AG08395 (cell line): ENCODE measurements at places on chromosomes 7 and 10.

DNA sequence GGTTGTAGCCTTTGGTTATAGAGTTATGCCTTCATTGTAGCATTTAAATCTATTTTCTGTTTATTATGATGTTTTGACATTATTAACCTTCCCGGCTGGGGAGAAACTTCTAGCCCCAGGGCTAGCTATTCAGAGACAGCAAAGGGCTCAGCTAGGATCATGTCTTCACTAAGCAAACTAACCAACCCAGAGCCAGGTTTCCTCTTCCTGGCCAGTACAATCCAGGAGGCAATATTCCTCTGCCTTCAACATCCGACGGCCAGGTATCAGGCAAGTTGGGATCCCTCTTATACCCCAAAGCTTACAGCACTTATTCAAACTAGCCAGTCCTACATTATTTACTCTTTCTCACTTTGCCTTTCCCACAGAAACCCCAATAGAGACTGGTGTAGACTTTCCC lies 1060.7 kb upstream of the GHITM start:
- DNase-seq: no peak

DNA sequence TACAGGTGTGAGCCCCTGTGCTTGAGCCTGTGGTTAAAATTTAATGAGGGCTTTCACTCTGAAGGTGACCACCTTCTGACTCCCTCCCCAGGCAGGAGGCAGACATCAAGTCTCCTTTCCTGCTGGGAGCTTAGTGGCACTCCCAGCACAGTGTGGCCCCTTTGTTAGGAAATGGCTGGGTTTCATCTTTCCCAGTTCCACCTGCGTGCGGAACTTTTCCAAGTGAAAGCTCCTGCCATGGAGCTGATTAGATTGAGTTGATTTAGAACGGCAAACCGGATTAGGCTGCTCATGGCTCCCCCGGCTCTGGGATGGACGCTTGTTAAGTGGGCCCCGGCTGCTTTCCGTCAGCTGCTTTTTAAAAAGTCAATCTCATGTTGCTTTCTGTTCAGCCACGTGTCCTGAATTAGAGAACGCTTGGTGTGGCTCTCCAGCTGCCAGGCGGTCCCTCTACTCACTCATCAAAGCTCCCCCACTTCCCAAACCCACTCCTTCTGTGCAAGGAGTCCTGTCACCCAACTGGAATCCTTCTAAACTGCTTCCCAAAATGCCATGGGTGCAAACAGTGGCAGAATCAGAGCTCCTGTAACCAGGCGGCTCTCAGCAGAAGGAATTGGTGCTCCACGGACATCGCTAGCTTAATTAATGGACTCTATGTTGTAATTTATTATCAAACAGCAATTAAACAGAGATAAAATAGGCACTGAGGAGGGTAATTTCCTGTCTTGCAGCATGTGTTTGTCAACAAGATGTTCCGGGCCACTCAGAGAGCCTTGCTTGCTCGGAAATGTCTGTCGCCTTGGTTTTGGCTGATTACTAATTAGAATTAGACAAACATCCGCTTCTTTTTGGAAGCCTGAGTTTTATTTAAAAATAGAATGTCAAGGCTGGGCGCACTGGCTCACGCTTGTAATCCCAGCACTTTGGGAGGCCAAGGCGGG lies 551.2 kb downstream of the GALNT17 start:
- DNase-seq: peak; percentile 20

GRCh38 chr10:78889536-78890063 lies 179.2 kb upstream of the ZMIZ1 start:
- DNase-seq: no peak

DNA sequence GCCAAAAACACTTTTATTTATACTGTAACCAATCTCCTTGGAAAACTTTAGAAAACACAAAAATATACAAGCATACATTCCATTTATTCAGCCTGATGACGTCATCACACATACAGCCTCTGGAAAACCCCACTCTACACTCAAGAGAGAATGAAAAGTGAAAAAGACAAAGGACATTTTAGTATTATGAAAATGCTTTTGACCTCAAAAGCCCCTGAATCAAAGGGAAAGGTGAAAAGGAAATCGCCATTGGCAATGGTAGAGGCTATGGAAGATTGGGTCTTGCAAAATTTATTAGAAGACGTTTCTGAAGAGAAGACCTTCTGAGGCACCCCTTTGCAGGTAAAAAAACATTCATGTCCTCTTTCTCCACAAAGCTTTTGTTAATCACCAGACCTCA lies 82.9 kb upstream of the STRIP2 start:
- DNase-seq: no peak

DNA sequence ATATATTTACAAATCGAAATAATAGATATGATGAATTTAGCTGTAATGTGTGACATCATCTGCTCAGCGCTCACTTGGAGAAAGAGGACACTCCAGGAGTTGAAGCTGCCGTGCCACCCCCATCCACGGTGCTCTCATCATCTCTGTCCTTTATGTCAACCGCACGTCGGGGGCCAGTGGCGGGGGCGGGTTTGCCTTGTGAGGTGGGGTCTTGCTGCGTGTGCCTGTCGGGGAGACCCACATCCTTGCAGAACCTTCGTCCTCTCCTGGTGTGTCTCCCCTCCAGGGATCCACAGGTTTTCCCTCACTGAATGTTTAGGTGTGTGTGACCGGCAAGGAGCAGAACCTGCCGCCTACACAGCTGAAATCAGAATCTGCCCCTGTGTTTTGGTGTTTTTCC lies 71.6 kb downstream of the INPP5A start:
- no peak for DNase-seq

GRCh38 chr10:69061305-69062161 lies 26.4 kb upstream of the SRGN start:
- peak; percentile 88 for DNase-seq

DNA sequence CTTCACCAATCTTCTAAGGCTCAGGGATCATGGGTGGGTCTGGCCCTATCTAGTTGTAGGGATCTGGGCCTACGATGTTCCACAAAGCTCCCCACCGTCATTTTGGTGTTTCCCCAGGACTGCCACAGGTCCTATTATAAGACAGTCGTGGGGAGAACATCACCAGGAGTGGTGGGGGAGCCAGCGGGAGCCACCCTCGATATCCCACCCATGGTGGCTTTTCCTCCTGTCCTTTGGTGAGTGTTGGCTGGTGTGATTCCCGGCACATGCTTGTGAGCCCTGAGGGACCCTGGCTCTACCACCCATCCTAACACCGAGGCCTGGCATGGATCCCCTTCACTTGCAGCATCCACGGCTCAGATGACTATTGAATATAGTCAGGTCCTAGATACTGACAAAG lies 247.4 kb downstream of the ACTR3B start:
- DNase-seq: no peak

DNA sequence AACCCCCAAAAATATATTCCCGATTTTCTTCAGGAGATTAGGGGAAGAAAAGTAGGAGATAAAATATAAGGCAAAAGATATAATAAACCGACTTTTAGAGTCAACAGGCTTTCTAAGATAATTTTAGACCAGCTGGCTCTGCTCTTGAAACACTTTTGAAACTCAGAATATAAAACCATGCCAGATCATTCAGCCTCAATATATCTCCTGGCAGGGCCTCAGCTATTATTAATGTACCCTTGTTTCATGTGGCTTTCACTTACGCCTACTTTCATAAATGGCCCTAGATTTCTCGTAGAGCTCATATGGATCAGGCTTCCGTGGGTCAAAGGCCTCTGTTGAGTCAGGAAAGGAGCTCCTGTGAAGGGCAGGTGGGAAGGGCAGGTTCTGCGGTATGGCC lies 396.0 kb downstream of the PHTF2 start:
- DNase-seq: no peak

DNA sequence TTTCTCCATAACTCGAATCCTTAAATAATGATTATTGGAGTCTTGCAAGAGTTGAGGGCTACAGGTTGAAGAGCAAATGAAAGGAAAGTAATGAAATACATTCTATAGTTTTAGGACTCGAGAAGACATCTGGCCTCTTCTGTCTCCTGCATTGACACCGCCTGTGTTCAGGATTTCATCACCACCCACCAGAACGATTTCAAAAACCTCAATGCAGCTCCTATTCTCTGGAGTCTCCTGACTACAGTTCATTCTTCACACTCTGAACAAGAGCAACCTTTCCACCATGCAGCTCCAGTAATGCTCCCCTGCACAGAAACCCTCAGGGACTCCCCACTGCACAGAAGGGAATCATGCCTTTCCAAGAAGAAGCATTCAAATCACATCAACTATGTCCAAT lies 5.5 kb downstream of the IL15RA start:
- no peak for DNase-seq

- DNase-seq: peak; percentile 61
Measured at GRCh38 chr7:90474284-90475210, 5.1 kb downstream of the PTTG1IP2 start.

- peak; percentile 41 for DNase-seq
Measured at GRCh38 chr7:2632733-2633537, 1.1 kb downstream of the TTYH3 start.

GRCh38 chr7:40490603-40490924 lies 355.8 kb downstream of the SUGCT start:
- DNase-seq: no peak

DNA sequence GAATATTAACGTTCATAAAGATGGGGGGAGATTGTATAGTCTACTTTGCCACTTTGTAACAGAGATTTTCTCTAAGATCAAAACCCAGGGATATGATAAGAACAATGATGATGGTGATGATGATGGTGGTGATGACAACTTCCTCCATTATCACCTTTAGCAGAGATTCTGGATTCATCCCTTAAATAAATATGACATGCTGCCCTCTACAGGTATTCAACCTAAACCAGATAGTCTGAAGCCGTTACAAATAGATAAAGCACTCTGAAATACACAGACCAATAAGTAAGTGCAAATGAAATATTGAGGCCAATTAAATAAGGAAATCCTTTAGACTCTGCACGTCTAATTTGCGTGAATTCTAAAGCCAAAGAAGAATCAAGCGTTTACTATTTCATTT lies 211.5 kb downstream of the CREB5 start:
- no peak for DNase-seq

GRCh38 chr7:116574025-116574822 lies 49.4 kb downstream of the CAV1 start:
- no peak for DNase-seq

GRCh38 chr10:43138757-43139241 lies 554 bp downstream of the CSGALNACT2 start:
- peak; percentile 35 for DNase-seq

DNA sequence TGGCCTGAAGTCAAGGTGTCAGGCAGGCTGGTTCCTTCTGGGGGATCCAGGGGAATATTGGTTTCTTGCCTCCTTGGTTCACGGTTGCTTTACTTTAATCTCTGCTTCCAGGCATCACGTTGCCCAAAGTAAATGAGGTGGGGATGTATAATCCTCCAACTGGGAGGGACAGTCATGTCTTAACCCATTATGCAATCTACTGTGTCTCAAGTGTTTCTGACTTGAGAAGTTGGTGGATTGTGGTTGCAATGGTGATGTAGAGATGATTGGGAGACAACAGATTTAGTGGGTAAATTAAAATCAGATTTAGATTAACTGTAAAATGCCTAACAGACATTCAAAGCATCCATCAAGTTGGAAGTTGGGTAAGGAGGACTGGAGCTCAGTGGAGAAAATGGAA lies 32.7 kb downstream of the TBXAS1 start:
- DNase-seq: no peak

DNA sequence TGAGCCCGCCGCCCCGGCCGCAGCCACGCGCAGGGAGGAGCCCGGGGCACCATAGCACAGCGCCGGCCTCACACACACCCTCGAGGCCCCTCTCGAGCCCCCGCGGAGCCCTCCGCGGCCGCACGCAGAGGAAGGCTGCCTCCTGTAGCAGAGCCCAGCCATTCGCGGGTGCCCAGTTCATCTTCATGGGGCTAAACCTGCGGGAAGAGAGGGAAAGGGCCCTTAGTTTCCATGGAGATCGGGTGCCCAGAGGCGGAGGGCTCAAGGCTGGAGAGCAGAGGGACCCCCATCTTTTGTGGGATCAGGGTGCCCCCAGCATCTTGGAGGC lies 2.9 kb upstream of the SYCE1 start:
- DNase-seq: no peak

- DNase-seq: no peak
Measured at GRCh38 chr10:119444866-119445265, 97.7 kb downstream of the RGS10 start.

GRCh38 chr7:33882040-33882837 lies 23.1 kb upstream of the BMPER start:
- no peak for DNase-seq

GRCh38 chr10:93815304-93816096 lies 57.8 kb downstream of the LGI1 start:
- peak; percentile 28 for DNase-seq

GRCh38 chr7:69962186-69963065 lies 364.2 kb downstream of the AUTS2 start:
- no peak for DNase-seq

- DNase-seq: no peak
Measured at GRCh38 chr10:52678611-52679010, 94.0 kb downstream of the MBL2 start.

GRCh38 chr7:55140221-55140940 lies 121.6 kb downstream of the EGFR start:
- peak; percentile 51 for DNase-seq

GRCh38 chr7:1087952-1088920 lies at the start of gene GPER1:
Gene GPER1 (plus strand): TSS chr7:1088113. CDS start chr7:1091729, 3,616 bp downstream.
- peak; percentile 82 for DNase-seq

- no peak for DNase-seq
Measured at GRCh38 chr7:25304691-25305090, 76.4 kb upstream of the NPVF start.

- DNase-seq: no peak
Measured at GRCh38 chr10:75404815-75405597, 3.4 kb upstream of the ZNF503 start.

DNA sequence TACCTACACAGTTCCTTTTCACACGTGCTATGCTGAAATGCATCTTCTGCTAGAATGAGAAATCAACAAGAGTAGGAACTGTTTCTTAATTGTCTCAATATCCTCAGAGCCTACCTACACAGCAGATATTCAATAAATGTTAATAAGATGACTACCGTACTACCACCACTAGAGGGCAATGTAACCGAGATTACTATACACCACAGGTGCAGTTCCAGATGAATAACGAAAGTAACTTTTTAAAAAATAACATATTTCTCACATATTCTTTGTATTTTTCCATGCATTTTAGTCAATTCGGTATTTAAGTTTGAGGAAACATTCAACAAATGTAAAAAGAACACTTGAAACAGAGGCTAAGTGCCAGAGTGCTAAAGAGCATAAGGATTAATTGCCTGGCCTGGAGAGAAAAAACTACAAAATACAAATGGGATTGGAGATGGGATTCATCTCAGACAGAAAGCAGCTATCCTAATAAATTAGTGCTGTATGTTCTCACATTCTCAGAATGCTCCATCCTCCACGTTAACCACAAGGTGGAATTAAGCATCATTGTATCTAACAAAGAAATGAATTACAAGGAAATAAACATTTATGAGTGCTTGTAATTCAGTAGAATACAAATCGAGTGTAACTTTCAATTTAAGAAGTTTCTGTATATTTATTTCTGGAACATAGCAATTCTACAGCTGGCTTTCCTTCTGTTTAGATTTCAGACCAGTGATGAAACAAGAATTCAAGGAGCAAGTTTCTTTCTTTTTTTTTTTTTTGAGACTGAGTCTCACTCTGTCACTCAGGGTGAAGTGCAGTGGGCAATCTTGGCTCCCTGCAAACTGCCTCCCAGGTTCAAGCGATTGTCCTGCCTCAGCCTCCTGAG lies 20.3 kb upstream of the HECTD2 start:
- peak; percentile 37 for DNase-seq
